ENCODE measurements at places on chromosomes 1 and 21.
A peak's percentile ranks its signal among the peaks of the same experiment; 100 is the strongest.

DNA sequence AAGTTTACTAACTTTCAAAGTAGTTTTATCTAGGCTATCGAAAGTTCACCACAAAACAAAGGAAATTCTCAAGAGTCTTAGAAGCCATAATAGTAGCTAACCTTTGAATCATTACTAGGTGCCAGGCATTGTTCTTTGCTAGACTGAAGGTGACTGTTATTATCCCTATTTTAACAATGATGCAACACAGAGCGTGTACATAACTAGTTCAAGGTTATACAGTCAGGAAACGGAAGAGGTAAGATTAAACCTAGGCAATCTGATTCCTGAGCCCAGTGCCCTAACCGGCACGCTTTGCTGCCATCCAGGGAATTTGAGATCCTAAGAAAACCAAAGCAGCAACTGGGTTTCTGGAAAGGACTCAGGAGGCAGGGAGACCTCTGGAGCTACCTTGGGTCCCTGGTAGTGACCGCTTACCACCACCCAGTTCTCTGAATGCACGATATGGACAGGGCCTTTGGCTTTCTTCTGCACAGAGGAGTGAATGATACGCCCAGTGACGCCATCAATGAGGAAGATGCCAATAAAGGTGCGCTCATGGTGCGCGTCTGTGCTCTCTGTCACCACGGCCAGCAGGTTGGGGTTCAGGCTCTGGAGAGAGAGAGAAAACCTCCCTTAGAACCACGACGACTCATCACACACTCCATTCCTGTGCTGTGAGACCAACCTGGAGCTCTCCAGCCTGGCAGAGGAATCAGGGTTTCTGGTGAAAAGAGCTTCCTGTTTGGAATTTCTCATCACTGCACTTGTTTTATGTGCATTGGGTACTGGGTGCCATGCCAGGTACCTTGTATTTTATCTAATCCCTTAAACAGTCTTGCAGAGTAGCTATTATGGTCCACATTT lies 13.1 kb upstream of the UBR4 start:
- no peak for DNase-seq

DNA sequence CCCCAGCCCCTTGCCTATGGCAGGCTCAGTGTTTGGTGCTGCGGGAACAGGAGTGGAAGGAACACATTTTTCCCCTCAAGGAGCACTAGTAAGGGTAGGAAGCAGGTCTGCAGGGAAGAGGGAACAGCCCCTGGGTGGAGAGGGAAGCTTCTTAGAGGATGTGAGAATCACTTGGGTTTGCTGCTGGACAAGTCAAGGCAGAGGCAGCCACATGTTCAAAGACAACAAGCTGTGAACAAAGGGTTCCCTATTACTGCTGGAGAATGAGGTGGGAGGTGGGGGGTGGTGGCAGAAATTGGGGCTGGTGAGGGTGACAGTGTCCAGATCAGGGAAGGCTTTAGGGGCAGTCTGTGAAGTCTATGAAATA lies 24.8 kb upstream of the CITED4 start:
- no peak for DNase-seq

DNA sequence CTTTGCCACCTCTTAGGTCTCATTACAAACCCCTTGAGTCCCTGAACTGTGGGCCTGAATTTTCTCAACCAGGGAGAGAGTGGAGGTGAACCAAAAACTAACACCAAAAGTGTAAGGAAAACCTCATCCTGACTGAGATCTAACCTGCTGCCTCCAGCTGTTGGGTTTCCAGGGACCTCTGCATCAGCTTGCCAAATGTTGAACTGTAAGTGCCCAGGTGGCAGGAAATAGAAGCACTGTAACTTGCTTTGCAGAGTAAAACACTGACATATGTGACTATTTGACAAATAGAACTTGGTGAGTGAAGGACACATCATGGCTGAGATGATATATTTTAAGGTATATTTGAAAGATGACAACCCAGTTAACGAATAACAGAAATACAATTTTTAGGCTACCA lies 48.4 kb upstream of the NR5A2 start:
- DNase-seq, result no peak

GRCh38 chr1:185239861-185240260 lies 77.2 kb downstream of the IVNS1ABP start:
- DNase-seq, result no peak

DNA sequence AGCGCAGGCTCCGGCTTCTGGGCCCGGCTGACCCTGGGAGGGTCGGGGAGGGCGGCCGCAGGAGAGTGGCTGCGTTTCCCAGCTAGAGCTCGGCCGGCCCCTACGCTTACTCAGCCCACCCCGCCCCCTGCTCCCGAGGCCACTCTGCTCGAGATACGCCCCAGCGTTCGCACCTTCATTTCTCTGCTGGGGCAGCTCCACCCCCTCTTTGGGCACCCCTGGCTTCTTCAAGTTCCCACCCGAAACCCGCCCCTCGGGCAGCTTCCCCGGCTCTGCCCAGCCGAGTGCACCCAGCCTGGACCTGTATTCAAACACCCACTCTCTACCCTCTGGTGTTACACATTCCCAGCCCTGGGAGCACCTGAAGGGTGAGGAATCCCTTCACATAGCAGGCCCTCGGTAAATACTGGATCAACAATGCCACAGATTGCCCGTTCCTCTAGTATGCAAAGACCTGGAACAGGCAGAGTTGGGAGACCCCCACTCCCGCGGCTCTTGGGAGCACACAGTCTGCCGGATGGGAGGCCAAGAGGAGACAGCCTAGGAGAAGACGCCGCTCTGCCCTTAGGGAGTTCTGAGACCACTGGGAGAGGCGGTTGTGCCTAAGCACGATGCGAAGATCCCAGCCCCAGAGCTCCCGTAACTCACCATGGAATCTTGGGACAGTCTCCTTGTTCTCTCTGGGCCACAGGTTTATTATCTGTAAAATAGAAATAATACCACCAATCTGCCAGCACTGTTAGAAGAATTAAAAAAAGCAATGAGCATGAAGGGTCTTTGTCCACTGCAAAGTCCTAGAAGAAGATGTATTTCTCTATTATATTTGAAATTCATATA lies 566 bp upstream of the PAQR7 start:
- peak; percentile 21 for DNase-seq

GRCh38 chr1:214638459-214638807 lies 35.4 kb downstream of the CENPF start:
- no peak for DNase-seq

DNA sequence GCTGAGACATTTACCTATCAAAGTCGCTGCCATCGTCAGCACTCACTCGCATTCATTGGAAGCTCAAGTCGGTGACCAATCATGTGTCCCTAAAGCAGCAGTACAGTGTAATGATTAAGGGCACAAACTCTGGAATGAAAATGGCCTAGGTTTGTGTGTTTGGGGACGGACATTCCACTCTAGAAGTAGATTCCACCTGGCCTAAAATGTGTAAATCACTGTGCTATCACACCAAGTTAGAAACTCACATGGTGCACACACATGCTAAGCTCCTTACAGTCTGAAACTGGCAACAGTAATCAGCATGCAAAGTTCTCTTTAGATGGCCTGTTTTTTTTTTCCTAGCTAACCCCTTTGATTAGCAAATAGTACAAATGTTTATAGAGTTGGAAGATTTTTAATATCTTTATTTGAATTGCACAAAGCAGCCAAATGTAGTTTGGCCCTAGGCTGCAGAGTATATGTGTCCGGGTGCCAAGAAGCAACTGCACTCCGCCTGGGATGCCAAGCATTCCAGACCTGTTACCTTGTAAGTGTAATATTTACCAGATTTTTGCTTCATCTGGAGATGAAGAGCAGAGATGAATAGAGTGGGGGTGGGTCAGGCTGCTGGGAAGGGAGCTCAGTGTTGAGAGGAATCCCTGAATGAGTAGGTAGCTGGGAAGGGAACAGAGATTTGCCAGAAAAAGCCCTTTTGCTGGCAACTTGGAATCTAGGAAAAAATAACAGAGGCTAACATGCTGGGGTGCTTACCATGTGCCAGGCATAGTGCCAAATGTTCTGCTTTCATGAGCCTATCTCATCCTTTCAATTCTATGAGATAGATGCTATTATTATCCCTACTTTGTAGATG lies 35.2 kb downstream of the TGFB2 start:
- no peak for DNase-seq

DNA sequence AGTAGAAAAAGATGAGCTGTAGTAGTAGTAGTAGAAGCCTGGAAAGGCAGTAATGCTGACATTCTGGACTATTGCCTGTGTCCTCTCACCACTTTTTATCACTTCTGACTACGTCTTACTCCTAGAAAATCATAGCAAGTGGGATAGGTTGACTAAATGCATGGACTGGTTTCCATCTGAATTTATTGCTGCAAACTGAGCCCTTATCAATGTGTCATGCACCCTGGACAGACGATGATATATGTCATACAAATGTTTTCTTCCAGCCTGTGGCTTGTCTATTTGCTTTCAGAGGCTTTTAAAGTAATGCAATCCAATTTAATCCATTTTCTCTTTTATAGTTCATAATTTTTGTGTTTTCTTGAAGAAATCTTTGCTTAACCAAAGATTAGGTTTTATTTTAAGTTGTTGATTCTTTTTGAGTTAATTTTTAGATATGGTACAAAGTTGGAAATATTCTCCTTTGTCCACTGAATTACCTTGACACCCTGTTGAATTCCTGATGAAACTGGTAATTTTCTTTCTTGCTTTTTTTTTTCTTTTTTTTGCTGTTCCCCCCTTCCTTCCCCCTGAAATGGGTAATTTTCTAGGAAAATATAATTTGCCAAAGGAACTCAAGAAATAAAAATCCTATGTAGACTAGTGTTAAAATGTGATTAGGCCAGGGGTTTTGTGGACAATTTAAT lies 47.1 kb downstream of the PHACTR4 start:
- no peak for DNase-seq

- no peak for DNase-seq
These were observed 55.0 kb downstream of the WNT9A start for GRCh38 chr1:227892489-227893299.

GRCh38 chr1:3359756-3360440 lies 94.6 kb upstream of the ARHGEF16 start:
- DNase-seq, result no peak

Data from CD4-positive, alpha-beta T cell (primary cell).